T1000 (cell line): ENCODE measurements at places on chromosomes 11 and 22.

DNA sequence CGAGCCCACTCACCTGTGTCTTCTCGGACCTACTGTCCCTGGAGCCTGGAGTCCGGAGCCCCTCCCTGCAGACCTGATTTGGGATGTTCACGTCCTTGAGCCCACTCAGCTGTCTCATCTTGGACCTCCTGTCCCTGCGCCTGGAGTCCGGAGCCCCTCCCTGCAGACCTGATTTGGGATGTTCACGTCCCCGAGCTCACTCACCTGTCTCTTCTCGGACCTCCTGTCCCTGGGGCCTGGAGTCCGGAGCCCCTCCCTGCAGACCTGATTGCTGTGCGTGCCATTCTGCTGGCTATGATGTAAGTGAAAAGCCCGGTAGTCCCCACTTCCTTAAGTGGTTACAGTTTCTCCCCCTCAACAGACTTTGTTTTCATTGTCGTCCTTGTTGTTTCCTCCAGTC lies 867.1 kb downstream of the BRD1 start:
- no peak for DNase-seq

- DNase-seq, result no peak
These were observed 12.6 kb downstream of the OR5A2 start for GRCh38 chr11:59413646-59414045.

GRCh38 chr22:43467216-43467940 lies 55.6 kb downstream of the MPPED1 start:
- no peak for DNase-seq

DNA sequence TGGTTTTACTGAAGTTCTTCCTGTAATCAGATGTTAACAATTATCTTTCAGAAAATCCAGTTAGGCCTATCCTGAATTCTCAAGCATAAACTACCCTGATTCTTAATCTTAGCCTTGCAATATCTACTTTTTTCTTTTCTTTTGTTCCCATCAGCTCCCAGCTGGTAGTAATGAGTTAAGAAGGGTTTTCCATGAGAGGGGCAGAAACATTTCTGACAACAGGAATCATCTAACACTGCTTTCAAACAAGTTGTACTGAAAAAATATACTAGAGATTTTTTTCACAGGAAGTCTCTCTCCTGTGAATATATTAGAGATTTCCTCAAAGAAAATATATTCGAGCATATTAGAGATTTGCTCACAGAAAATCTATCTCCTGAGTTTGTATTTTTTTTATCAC lies 3.3 kb upstream of the TRIM6 start:
- DNase-seq, result no peak

GRCh38 chr22:23222033-23222792 lies 41.9 kb downstream of the BCR start:
- DNase-seq, result no peak

- DNase-seq, result no peak
These were observed 666 bp upstream of the OVOL1 start for GRCh38 chr11:65786008-65786785.
